ENCODE measurements at places on chromosomes 4 and X.

DNA sequence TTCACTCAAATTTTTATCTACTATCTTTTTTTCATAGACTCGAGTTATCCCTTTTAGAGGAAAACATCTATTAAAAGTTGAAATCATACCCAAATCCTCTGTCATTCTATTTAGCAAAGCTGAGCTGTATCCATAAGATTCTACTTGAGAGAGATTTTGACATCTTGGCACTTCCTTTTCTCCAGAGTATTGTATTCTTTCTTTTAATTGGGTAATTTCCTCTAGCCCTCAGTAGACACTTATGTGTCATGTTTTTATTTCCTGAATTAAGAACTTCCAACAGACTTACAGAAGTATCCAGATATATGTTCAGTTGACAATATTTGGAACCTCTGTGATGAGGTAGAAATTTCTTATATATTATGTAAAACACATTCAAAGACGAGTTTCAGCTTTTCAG is 201.6 kb upstream of the NR3C2 start:
- DNase-seq = no peak

DNA sequence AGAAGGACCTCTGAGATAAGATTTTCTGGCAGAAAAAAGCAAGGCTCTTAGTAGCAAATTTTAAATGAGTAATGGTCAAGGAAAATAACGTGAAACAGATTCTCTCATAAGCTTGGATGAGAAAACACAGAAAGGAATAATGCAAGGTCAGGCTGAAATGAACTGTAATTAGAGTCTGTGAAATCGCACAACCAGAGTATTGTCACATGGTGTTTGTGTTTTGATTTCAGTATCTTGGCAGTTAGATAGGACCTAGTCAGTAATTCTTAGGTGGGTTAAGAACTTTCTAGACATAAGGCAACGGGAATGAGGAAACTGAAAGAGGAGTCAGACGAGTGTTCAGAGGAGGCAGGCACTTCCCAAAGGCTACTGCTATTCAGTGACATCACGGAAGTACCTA is 34.6 kb downstream of the LIMCH1 start:
- no peak for DNase-seq

DNA sequence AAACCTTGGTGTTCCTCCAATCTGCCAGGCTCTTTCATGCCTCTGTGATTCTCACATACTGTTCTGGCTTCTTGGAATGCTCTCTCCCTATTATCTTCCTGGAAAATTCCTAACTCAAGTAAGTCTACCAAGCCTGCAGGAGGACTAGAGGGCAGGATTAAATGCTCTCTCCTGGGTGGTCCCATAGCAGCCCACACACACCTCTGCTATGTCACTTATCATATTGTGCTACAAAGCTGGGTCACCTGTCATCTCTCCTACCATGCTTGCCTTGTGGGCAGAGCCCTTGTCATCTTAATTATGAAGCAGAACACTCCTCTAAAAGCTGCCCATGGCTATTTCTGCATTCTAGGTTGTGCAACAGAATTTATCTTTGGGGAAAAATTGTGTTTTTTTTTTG is 344.5 kb upstream of the NOCT start:
- DNase-seq = no peak

DNA sequence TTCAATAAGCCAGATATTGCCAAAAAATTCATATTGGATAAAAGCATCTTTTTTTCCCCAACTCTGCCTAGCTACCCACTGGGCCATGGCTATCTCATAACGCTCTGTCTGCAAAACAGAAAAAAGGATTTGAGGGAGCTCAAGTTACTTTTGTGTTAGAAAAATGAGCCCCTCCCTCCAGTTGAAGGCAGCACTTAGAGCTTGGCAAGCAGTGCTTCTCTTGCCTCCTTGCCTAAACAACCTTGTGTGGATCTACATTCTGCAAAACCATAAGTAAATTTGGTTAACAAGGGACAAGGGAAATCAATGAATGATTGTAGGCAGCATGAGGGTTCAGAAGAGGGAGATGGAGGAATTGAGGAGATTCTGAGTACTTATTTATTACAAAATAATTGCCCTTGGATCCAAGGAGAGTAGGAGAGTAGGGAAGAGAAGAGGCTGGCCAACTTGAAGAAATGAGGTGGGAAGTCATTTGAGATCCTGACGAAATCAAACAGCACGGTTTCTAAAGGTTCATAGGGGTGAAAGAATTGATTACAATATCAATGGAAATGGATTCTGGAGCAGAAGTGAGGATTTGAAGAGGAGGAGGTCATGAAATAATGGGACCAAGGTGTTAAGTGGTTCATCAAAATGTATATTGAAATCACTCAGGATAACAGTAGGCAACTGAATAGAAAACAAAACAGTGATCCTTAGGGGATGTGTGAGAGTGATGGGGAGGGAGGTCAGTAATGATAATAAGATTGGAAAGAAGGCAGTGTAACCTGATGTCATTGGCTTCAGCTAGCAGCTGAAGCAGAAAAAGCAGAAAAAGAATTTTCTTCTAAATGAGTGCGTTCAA is 434.8 kb upstream of the IGFBP7 start:
- DNase-seq = no peak

- no peak for DNase-seq
Measured at GRCh38 chrX:109372716-109373115, 109.2 kb downstream of the GUCY2F start.

- DNase-seq = peak; percentile 40
Measured at GRCh38 chr4:31370866-31371465, 650.8 kb downstream of the PCDH7 start.

GRCh38 chr4:48546336-48546735 is 56.3 kb downstream of the ZAR1 start:
- peak; percentile 39 for DNase-seq

GRCh38 chr4:116733370-116733769 is 352.0 kb downstream of the TRAM1L1 start:
- DNase-seq = no peak

DNA sequence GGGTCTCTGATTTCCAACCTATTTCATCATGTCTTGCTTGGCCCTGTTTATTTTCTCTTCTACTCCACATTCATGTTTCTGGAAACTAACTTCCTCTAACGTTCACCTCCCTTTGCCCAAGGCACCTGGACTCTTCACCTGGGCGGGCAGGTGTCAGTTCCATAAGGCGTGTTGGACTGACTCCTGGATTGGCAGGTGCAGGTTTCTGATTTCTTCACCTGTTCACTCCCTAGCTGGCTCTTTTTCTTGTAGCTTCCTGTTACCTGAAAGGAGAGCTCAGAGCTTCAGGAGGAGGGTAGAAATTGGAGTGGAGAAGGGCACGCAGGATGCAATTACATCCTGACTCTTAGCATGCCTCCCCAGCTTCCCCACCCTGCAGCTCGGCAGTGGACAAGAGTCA is 350.8 kb upstream of the KLF3 start:
- no peak for DNase-seq

DNA sequence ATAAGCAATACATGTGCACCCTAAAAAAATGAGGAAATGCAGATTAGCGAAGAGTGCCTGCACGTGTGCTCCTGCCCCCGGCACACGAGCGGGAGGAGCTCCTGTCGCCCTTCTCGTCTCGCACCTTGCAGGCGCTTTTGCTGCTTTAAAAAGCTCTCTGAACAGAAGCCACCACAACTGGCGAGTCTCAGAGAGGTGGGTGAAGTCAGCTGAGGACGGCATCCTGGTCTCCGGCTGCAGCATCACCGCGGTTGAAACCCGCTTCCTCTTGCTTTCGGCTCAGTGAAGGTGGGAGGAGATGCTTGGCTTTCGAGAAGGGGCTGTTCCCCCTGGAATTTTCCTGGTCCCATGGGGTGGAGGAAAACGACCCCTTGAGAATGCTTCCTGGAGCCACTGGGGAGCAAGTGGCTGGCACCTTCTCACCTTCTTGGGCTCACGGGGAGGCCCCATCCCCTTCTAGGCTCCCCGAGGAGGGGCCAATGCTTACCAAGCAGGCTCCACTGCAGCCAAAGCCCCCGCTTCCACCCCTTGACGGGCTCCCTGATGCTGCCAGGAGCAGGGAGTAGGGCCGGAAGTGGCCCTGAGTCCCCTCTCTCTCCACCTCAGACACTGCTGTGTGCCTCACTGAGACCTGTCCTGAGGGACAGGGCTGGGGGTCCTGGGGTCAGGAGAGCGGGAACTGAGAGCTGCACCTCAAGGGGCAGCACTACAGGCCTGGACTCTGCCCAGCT is 29.2 kb upstream of the MXD4 start:
- no peak for DNase-seq

GRCh38 chr4:1960170-1960825 is 48.5 kb downstream of the NELFA start:
- DNase-seq = no peak

- no peak for DNase-seq
Measured at GRCh38 chr4:8900588-8900987, 28.9 kb upstream of the HMX1 start.

DNA sequence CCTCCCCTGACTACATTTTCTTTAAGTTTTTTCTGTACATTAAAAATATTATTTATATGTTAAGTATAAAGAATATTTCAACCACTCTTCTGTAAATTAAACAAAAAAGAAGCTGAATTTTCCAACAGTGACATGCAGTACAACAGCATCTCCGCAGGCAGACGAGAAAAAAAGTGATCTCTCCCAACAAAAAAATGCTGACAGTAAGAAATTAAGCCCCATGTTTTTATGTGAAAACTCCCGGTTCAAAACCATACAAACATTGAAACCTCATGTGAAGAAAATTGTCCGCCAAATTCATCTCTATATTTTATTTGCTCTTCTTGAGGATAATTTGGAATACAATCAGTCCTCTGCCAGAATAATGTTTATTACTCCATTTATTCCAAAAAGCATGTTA is 20.1 kb upstream of the CD99 start:
- no peak for DNase-seq

DNA sequence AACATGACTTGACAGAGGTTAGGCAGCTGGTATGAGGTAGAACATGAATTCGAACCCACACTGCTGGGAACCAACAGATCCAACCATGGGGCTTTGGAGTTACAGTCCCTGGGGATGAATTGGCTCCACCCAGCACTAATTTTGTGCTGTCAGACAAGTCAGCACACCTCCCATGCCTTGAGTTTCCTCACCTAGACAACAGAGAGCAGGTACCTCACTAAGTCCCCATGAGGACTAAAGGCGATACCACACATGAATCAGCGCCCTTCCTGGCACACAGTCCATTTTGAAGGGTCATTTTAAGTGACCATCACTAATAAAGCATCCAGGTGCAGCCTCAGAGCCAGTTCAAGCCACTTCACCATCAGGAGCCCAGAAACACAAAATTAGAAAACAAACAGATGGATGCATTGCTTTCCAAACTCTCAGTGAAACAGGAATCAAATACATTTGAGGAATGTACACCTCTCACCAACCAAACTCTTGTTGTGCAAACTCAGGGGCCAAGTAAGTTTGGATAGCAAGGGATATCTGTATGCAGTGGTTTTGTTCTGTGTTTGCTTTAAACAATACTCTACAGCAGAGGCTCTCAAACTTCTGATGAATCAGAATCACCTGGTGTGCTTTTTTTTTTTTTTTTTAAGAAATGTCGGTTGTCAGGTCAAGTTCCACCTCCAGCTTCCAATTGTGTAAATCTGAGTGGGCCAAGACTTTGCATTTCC is 10.1 kb downstream of the IDS start:
- no peak for DNase-seq

GRCh38 chr4:13611283-13611842 is 16.2 kb downstream of the BOD1L1 start:
- DNase-seq = no peak

GRCh38 chrX:42707742-42708141 is 70.2 kb downstream of the PPP1R2C start:
- no peak for DNase-seq

DNA sequence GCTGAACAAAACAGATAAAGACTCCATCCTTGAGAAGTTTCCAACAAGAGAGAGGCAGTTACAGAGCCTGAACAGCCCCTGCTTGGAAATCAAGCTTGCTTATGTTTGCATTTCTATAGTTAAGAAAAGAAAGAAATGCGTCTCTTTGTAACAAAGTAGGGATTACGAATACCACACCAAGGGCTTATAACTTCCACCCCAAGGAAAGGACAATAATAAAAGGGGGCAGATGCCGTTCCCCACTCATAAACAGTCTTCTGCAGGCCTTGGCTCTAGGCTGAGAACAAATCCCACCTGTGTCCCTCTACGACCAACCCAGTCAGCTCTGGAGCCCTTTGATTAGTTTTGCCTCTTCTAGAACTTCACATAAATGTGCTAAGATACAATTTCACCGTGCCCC is 183.8 kb upstream of the MAP3K15 start:
- DNase-seq = no peak

DNA sequence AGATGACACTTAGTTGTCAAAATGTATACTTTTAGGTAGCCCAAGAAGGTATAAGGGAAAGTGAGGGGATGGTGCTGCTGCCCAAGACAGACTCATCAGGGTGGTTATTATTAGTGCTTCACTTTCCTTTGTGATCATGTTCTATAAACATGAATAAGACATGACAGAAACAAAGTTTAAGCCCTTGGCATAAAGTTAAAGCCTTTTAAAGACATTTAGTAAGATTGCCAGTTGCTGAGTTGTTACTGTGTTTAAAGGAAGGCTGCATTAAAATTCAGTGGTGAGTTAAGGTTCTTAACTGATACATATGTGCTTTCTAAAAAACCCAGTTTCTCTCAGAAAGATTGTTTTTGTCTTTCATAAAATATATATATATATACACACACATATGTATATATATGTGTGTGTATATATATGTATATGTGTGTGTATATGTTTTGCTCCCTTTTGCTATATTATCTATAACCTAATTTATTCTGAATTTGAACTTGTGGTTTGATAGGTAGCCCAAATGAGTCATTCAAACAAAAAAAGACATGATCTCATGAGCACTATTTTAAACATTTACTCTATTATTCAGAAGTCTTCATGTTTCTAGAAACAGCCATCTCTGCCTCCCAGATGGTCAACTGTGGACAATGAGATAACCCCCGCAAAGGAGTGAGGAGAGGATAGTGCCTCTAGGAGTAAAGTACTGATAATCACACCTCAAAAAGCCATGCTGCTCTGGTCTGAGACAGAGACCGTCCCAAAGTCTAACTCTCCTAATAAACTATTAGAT is 98.1 kb upstream of the OTUD4 start:
- peak; percentile 69 for DNase-seq

DNA sequence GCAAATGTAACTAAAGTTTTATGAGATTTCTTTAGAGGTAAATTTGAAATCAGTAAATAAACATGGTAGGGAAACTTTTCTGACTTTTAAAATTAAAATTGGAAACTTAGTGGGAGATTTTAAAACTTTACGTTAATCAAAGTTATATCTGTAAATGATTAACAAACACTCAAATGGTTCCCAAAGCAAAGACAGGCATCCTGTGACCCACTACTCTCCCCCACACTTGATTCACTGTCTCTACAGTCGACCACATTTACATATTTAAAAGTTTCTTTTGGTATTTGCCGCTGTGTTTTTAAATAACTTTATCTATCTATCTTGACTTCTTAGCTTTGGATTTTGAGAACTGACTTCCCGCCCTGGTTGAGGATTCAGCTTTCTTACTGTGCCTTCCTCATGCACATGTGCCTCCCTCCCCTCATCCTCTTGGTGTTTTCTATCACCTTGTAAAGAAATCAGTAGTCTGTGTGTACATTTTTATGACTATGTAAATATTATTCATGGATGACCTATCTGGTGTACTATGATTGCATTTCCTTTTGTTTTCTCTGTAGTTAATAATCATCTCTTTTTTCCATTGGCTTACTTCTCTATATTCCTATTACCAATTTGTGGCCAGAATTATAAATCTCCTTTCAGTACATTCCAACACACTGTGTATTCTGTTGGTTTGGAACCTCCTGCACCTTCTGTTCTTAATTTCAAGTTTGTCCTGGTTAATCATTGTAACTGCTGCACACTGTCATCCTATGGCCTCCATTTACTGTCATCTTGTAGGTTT is 72.6 kb downstream of the WWC2 start:
- peak; percentile 31 for DNase-seq

GRCh38 chrX:13764765-13765164 is 30.2 kb downstream of the OFD1 start:
- DNase-seq = no peak
